HS-5 (cell line): ENCODE measurements at places on chromosomes 16 and 17.

DNA sequence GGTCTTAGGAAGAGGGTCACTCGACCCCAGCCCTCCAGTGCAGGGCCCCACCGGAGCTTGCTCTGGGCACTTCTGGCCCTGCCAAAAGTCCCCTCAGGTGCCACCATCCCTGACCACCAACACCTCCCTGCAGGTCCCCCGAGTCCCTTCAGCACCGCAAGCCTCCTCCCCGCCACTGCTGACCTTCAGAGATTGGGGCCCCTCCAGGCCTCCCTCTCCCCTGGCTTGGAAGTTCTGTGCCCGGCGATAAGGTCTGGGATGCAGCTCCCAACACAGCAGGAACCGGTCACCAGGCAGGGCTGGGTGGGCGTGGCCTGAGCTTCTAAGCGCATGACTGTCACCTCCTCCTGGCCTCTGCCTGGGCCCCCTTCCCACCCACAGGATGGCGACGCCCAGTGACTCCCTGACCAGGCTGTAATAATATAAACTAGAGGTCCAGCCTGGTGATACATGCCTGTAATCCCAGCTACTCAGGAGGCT lies 11.2 kb downstream of the PIEZO1 start:
- peak; percentile 39 for DNase-seq

GRCh38 chr17:8466873-8467272 lies 31.2 kb downstream of the NDEL1 start:
- DNase-seq = no peak

- peak; percentile 43 for DNase-seq
Measured at GRCh38 chr16:83403761-83404160, 404.0 kb upstream of the HSBP1 start.

- no peak for DNase-seq
Measured at GRCh38 chr17:19384723-19385391, 2.1 kb downstream of the MFAP4 start.

DNA sequence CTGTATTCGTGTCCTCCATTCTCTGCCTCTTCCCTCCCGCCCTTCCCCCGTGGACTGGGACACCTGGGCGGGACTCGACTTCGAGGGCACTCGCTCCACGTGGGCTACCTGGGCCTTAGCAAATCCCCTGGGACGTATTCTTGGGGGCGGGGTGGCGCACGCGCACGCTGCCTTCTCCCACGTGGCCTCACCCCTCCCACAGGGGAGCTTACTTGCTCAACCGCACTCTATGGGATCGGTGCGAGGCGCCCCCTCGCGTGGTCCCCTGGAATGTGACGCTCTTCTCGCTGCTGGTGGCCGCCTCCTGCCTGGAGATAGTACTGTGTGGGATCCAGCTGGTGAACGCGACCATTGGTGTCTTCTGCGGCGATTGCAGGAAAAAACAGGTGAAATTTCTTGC lies 3.5 kb downstream of the VMO1 start:
- DNase-seq = no peak

DNA sequence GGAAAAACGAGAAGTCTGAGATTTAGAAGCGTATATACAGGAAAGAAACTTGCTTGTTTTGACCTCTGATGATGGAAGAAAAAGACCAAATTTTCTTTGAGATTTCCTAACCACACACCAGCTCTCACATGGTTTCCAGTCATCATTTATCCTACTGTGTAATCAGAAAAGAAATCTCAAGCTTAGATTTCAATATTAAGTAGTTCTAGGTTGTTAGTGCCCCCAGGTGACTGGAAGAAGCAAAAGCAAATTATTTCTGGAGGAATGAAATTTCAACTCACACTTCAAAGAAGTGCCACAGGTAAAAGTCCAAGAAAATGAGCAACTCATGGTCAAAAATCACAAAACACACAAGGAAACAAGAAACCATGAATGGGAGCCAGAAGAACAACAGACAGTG lies 51.8 kb upstream of the KDM6B start:
- no peak for DNase-seq

DNA sequence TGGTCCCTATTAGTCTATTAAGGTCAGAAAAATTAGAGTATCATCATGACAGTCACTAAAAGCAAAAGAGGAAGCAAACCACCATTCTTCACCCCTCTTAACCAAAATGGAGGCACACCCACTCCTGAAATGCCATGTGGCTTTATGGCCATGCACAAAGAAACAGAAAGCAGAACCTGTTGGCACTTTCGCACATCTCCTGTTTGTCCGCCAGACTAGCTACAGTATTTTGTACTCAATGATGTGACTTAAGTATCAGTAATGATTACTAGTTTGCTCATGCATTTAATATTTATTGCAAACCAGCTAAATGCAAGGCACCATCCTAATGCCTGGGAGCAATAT lies 70.2 kb upstream of the GNAO1 start:
- no peak for DNase-seq
